ENCODE measurements at places on chromosomes 4 and X.

DNA sequence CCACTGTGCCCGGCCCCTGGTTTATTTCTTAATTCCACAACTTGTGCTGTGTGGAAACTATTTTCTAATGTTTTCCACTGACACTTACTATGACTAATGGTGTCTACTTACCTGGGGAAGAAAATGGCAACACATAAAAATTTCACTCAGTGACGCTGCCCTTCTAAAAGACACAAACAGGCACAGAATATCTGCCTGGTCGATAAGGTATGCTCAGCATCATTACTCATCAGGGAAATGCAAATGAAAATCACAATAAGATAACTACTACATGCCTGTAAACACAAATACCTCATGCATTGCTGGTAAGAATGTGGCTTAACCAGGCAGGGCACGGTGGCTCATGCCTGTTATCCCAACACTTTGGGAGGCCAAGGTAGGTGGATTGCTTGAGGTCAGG, 61.6 kb downstream of the UBE2K start:
- DNase-seq = no peak
- H3K4me1 ChIP-seq = no peaks in the 10 kb centered on the region
- H3K36me3 ChIP-seq = peaks cover 84% of the 10 kb centered on the region
- no peaks in the 10 kb centered on the region for H3K27me3 ChIP-seq

DNA sequence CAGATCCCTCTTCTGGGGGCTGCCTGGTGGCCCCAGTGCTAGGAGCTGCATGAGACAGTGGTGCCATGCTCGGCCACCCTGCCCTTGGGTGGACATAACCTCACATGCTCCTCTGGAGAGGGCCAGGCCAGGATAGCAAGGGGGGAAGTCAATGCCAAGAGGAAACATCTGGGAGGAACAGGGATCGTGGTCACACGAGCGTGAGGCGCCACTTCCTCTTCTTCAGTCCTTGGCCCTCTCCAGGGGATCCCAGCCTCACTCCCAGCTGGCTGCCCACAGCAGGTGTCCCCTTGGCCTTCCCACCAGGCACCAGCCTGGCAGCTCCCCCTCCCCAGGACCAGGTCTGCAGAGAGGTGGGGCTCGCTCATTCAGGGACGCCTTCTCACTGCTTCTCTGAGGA, 28.6 kb downstream of the TBC1D14 start:
- H3K27me3 ChIP-seq = no peaks in the 10 kb centered on the region
- H3K27ac ChIP-seq = peak overlapping the region; percentile 28
- DNase-seq = peak; percentile 51
- no peaks in the 10 kb centered on the region for H3K4me1 ChIP-seq
- H3K4me3 ChIP-seq = no peak overlapping the region
- no peaks in the 10 kb centered on the region for H3K36me3 ChIP-seq

GRCh38 chrX:130878350-130879341, 24.4 kb downstream of the ENOX2 start:
- no peak overlapping the region for H3K4me3 ChIP-seq
- no peak overlapping the region for H3K27ac ChIP-seq
- no peaks in the 10 kb centered on the region for H3K36me3 ChIP-seq
- peaks cover 4% of the 10 kb centered on the region for H3K4me1 ChIP-seq

DNA sequence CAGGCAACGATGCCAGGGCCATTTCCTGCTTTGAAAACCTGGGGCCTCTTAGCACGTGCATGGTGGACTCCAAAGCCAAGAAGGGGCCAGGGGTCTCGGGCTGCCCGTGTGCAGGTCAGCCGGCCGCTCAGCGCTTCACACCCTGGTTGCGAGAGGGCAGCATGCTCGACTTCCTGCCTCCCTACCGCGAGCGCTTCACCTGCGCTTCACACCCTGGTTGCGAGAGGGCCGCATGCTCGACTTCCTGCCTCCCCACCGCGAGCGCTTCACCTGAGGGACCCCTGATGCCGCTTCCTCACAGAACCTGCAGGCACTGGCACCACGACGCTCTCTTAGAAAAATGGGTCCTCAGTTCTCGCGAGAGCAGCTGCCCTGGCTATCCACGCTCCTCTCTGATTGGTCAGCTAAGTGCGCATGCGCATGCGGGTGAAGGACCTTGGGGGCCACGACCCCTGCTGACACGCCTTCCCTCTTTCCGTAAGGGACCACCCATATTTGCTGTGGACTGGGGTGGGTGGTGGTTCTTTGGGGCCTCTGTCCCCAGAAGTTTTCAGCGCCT, at the start of gene FAM9A:
Gene FAM9A, minus strand, starts transcription at position 343 of the 559 bp plus-strand sequence. CDS start 1,212 bp downstream, outside the sequence.
- no peak within 1 kb of the TSS for H3K4me3 ChIP-seq
- no peaks in the 10 kb centered on the region for H3K36me3 ChIP-seq
- H3K4me1 ChIP-seq = no peaks in the 10 kb centered on the region
- no peaks in the 10 kb centered on the region for H3K27me3 ChIP-seq
- DNase-seq = no peak
- no peak within 1 kb of the TSS for H3K27ac ChIP-seq

DNA sequence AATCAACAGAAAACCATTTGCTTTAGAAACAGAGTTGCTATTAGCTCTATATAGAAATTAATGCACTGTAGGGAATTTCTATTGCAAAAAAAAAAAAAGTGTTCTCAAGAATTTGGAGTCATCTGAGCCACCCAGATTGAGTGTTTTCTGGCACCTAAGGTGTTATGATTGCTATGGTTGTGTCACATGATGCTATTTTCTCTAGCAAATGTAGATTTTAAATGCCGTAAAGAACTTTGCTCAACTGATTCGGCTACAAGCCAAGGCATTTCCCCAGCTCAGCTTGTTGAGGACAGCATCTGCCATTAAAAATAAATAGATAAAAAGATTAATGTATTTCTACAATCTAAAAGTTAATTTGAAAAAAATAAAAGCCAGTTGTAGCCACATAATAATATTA, 712.8 kb downstream of the FAT4 start:
- H3K27me3 ChIP-seq = no peaks in the 10 kb centered on the region
- H3K27ac ChIP-seq = no peak overlapping the region
- no peaks in the 10 kb centered on the region for H3K36me3 ChIP-seq
- H3K4me3 ChIP-seq = no peak overlapping the region
- DNase-seq = no peak
- no peaks in the 10 kb centered on the region for H3K4me1 ChIP-seq

GRCh38 chr4:140019619-140020347, 134.2 kb downstream of the MAML3 start:
- no peak overlapping the region for H3K4me3 ChIP-seq
- no peaks in the 10 kb centered on the region for H3K27me3 ChIP-seq
- no peak overlapping the region for H3K27ac ChIP-seq
- DNase-seq = no peak

All from heart left ventricle (tissue), 16 donors.